ENCODE measurements at places on chromosomes 4 and X.

GRCh38 chrX:24153178-24153795 is 3.8 kb downstream of the ZFX start:
- peaks cover 48% of the 10 kb centered on the region for H3K4me1 ChIP-seq
- H3K27me3 ChIP-seq: no peaks in the 10 kb centered on the region
- no peak overlapping the region for H3K27ac ChIP-seq
- DNase-seq: no peak
- H3K36me3 ChIP-seq: no peaks in the 10 kb centered on the region

DNA sequence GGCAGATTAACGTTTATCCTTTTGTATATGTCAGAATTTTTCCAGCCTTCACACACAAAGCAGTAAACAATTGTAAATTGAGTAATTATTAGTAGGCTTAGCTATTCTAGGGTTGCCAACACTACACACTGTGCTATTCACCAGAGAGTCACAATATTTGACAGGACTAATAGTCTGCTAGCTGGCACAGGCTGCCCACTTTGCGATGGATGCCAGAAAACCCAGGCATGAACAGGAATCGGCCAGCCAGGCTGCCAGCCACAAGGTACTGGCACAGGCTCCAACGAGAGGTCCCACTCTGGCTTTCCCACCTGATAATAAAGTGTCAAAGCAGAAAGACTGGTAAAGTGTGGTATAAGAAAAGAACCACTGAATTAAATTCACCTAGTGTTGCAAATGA is 94.8 kb downstream of the TET2 start:
- H3K4me1 ChIP-seq: no peaks in the 10 kb centered on the region
- no peak for DNase-seq
- no peaks in the 10 kb centered on the region for H3K36me3 ChIP-seq
- H3K4me3 ChIP-seq: no peak overlapping the region

DNA sequence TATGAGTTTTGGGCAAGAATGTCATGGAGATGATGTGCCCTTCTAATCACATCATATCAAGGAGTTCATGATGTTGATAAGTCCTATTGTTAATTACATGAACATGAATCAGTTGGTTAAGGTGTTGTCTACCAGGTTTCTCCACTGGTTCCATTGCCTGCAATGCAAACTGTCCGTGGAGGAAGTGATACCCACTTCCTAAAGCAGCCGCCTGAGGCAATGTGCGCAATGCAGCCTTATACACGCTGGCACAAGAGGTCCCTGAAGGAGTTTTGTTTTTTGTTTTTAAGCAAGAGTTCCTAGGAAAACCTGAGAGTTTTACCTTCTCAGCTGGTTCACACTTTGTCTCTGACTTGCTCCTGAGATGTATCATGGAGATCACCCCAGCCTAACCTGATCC is 5.9 kb upstream of the GPKOW start:
- no peak overlapping the region for H3K27ac ChIP-seq
- DNase-seq: no peak

DNA sequence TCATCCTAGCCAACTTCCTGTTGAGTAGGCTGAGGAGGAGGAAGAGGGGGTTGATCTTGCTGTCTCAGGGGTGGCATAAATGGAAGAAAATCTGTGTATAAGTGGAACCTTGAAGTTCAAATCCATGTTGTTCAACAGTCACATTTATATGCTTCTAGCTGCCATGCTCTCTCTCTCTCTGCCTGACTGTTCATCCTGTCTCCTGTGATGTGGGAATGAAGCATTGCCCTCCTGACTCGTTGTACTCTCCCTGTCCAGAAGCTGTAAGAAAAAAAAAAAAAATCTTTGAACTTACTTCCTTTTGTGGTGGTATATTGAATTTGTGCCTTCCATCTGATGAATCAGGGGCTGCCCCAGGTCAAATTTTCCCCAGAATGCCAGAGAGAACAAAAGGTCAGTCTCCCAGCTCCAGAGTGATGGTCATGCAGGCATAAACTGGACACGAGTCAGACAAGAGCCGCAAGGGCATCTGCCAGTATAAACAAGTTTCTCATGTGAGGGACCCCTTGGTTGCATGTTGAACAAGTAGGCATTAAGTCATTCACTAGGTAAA is 257.0 kb downstream of the IDS start:
- no peak overlapping the region for H3K4me3 ChIP-seq
- no peak for DNase-seq
- H3K36me3 ChIP-seq: no peaks in the 10 kb centered on the region

DNA sequence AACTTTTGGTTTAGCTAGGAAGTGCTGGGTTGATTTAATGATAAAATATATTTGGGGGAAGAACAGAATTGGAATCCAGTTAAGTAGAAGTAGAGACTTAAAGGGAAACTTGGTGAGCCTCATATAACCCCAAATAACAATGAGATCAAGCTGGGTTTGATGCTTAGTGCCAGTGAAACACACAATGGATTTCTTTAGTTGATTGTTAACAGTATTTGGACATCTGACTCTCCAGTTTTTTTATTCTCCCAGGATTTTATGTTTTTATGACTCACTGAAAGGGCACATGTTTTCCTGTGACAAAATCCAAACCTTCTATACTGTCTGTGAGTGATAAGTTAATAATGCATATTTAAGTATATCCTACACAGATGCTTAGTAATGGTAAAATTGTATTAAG is 2.7 kb upstream of the NEUROG2 start:
- H3K27ac ChIP-seq: no peak overlapping the region
- no peak for DNase-seq
- no peak overlapping the region for H3K4me3 ChIP-seq
- H3K36me3 ChIP-seq: no peaks in the 10 kb centered on the region
- peaks cover 16% of the 10 kb centered on the region for H3K4me1 ChIP-seq
- H3K27me3 ChIP-seq: peaks cover 18% of the 10 kb centered on the region

DNA sequence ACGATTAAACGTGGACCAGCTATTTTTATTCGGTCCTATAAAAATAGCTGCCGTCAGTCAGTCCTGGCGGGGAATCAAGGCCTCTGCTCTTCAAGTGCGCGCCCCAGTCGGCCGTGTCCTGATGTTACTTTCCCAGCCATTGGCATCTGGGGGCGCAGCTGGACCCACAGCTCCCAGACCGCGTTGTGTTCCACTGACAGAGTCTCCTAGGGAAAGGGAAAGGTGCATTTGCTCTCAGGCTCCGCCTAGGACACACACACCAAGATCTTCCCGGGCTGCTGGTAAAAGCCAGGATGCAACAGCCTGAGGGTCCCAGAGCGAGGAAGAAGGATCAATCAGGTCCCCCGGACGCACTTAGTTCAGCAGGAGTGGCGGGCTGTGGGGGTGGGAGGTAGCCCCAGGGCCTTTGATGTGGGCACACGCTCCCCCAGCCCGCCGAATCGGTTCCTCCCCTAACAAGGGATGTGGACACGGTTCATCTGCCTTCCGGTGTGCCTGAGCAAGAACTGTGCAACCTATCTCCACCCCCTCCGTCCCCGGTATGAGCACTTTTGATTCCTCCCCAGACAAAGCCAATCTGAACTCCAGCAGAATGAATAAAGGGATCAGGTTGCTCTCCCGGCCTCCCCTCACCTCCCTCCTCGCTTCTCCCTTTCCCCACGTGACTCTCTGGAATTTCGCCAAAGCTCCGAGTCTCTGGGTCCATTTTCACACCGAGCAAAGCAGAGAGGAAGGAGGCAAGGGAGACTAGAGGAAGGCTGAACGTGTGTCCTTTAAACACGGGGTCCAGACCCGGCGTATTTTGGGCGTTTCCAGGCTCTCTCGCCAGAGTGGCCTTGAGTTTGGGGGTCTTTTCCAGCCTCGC is 626 bp upstream of the FRAS1 start:
- peak overlapping the region; percentile 84 for H3K27ac ChIP-seq
- H3K27me3 ChIP-seq: no peaks in the 10 kb centered on the region
- no peaks in the 10 kb centered on the region for H3K36me3 ChIP-seq

GRCh38 chr4:19402581-19403065 is 849.1 kb upstream of the SLIT2 start:
- H3K36me3 ChIP-seq: no peaks in the 10 kb centered on the region
- DNase-seq: no peak
- no peak overlapping the region for H3K27ac ChIP-seq

- H3K27ac ChIP-seq: no peak overlapping the region
- no peaks in the 10 kb centered on the region for H3K36me3 ChIP-seq
- DNase-seq: no peak
- no peaks in the 10 kb centered on the region for H3K4me1 ChIP-seq
- no peak overlapping the region for H3K4me3 ChIP-seq
Observed at GRCh38 chrX:130716346-130716745, 186.7 kb downstream of the ENOX2 start.

Data from pancreas (tissue), 10 donors.